ENCODE measurements at places on chromosomes 13 and 19. TPM values are rescaled to one million over a fixed set of nuclear protein-coding genes. Genes with fewer than 3 reads are reported as not detected.

DNA sequence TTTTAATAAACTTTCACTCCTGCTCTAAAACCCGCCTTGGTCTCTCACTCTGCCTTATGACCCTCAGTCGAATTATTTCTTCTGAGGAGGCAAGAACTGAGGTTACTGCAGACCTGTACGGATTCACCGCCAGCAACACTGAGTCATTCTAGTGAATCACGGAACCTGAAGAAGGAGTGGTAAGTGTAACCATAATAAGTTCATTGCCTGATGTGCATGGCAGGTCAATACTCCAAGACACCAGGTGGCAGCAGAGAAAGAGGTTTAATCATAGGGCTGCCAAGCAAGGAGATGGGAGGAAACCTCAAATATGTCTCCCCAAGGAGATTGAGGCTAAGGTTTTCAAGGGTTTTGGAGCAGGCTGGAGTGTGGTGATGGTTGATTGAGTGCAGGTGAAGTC lies 204.3 kb upstream of the IPO5 start:
- DNase-seq = peak; percentile 22

DNA sequence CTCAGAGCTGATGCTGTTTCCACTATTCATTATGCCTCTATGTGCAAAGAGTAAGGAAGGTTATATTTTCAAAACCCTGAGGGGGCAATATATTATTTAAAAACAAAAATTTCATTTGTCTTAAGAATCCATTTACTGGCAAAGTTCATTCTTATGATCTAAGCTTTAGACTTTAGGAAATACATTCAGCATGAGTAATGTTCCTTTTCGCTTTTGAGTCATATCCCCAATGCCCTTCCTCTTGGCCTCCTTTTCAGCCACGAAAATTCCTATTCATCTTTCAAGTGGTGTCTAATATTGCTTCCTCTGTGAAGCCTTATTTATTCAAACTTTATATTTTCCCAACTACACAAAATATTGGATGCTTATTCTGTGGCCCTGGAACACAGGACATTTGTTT lies 1317.0 kb downstream of the PCDH9 start:
- peak; percentile 76 for DNase-seq

DNA sequence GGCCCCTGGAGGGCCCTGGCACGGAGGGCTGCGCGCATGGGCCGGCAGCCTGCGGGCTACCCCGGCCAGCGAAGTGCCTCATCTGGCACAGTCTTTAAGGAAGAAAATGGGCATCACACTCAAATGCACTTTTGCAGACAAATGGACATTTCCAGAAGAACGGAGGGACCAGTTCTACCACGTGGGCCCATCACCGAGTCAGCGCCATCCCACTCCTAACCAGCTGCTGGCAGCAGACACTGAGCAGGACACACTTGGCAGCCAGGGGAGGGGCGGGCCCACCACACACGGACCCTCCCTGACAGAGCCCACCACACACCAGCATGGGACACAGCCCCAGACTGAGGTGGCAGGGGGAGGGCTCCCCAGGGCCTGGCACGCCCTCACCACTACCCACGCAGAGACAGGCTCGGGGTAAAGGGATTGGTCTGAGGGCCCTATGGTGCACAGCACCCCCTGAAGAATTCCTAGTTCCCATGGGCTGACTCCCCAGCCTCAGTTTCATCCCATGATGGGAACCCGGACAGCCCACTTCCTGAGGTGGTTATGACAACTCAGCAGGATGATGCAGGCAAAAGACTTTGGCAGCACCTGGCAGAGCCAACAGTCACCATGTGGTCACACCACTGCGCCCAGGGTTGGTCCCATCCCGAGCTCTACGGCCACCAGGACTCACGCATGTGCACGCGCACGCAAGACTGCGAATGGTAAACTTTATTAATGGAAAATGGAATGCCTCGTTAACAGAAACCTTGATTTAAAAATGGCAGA lies 18.7 kb upstream of the TINCR start:
- DNase-seq = no peak

The TPTE2 gene
- total RNA-seq = not detected
